ENCODE measurements at places on chromosomes 7 and 10.

DNA sequence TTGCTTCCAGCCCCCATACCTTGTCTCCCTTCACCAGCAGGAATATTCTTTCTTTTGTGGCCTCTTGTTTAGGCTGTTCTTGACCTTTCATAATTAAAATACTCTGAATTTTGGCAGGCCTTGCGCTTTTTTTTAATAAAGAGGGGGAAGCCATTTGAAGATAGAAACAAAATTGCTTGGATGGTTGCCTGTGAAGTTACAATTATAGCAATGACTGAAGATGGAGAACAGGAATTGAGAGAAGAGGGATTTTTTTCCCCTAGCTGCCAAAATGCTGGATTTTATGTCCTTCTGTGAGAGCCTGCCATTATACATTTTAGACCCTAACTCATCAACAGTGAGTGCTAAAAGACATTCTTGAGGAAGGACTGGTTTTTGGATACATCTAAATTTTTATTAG lies 24.8 kb downstream of the FGFBP3 start:
- no peak for DNase-seq

GRCh38 chr10:88374392-88375175 lies 208.5 kb downstream of the RNLS start:
- no peak for DNase-seq

DNA sequence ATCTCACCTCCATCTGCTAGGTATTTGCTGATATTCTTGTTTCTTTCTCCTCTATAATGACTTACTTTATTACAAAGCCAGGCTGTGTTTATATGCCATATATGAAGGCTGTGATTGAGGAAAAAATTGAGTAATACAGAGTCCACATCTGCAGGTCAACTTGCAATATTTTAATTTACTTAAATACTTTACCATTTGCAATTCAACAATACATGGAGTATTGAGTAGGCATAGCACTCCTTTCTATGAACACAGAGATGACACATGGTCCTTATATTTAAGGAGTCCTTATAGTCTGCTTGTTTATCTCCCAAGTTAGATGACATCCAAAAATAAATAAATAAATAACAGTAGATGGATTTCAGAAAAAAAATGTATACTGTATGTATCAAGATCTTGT lies 96.4 kb downstream of the LRRC18 start:
- DNase-seq: no peak

DNA sequence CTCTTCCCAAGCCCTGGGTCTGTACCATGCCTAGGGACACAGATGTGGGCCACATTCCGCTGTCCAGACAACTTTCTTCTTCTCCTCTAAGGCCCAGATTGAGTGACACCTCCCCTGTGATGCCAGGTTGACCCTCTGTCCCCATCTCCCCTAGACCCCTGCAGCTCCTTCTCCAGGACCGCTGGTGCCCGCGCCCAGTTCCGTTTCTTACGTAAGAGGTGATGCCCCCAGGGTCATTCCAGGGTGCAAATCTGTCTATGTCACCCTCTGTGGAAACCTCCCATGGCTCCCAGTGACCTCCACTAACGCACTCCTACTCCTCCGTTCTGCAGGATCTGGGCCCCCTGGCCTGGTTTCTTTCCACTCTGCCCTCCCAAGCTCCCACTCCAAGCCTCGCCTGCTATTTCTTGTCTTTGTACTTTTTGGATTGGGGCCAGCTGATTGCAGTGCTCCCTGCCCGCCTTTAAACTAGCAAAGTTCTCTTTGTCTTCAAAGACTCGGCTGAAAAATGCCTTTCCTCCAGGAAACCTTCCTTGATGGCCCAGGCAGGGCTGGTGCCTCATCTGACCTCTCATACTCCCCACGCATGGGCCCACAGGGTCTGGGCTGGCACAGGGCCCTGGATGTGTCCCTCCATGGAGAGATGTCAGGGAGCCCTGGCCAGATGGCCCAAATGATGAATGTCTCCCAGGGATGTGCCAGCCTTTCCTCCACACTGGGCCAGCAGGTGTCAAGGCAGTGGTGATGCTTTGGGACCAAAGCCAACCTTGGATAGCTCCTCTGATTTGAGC lies 21.3 kb upstream of the ELN start:
- no peak for DNase-seq

GRCh38 chr10:80137920-80138319 lies 5.4 kb downstream of the PLAC9 start:
- no peak for DNase-seq

DNA sequence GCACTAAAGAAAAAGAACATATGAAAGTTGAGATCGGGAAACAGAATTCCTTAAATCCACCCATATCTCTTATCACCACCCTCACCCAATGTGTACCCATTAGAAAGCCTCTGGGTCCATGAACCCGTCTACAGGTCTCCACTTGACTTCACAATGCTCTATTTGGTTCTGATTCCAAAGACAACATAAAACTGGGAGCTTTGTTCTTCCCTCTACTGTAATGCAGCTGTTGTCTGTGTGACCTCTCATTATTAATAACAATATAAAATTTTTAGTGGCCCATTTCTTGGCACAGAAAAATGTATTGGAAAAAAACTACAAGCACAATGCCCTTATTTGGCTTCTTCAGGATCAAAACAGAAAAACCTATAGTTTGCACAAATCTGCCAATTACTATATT lies 30.0 kb downstream of the DOCK4 start:
- no peak for DNase-seq

DNA sequence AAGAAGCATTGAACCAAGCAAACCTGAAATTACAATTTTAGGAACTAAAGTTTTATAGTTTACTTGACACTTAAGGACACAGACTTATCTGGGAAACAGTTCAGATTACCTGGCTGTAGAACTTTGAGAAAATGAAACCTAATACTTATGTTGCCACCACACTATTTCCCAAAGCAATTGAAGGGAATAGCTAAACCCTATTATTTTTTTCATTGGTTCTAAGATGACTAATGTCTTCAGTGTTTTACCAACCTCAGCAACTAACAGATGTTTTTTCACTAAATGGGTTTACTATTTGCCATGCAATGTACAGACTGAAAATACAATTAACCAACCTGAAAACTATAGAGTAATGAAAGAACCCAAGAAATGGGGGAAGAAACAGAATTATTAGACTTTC lies 689.6 kb downstream of the SORCS1 start:
- no peak for DNase-seq

GRCh38 chr7:98565103-98565502 lies 52.0 kb upstream of the NPTX2 start:
- no peak for DNase-seq

DNA sequence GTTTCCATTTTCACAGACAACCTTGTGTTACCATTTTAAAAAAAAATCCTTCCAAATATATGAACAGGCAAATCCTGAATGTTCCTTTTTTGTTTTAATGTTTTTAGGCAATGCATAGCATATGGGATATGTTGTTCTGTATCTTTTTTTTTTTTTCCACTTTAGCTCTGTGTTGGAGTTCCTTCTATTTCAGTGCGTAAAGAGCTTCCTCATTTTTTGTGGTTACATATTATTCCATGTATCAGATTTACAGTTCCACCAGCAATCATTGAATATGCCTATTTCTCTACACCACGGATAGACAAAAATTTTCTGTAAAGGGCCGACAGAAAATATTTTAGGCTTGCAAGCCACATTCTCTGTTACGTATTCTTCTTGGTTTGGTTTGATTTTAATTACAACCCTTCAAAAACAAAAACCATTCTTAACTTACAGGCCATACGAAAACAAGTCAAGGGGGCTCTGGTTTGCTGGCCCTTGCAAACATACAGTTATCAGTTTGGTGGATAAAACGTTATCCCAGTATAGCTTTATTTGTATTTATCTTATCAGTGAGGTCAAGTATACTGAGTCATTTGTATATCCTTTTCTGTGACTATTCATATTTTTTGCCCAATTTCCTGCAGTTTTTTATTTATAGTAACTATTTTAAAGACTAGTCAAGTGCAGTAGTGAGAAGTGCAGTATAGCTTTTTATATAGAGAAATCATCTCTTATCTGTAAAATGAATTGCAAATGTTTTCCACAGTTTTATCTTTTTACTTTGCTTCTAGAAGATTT lies 55.7 kb downstream of the RALA start:
- no peak for DNase-seq

DNA sequence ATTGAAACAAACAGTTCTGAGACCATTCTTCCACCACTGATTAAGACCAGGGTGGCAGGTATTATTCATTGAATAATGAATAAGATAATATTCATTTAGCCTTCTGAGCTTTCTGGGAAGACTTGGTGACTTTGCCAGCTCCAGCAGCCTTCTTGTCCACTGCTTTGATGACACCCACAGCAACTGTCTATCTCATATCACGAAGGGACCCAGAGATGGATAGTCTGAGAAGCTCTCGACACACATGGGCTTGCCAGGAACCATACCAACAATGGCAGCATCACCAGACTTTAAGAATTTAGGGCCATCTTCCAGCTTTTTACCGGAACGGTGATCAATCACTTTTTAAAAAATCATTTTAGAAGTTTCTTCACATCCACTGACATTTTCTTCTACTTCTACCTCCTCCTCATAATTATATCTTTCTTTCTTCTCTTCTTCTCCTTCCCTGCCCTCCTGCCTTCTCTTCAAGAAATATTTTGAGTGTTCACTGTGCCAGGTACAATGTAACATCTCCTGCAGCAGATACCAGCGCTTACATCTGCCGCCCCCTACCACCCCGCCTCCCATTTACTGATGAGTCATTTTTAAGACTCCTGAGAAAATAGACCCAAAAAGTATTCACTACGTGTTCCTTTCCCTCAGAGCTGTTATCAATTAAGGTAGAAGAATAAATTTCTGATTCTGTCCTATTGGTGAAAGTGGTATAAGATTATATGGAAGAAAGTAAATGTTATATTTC lies 101.7 kb downstream of the VTI1A start:
- DNase-seq: no peak

GRCh38 chr10:77602231-77602912 lies 35.2 kb downstream of the KCNMA1 start:
- DNase-seq: no peak

GRCh38 chr10:119829429-119829828 lies 43.2 kb downstream of the MCMBP start:
- DNase-seq: no peak

DNA sequence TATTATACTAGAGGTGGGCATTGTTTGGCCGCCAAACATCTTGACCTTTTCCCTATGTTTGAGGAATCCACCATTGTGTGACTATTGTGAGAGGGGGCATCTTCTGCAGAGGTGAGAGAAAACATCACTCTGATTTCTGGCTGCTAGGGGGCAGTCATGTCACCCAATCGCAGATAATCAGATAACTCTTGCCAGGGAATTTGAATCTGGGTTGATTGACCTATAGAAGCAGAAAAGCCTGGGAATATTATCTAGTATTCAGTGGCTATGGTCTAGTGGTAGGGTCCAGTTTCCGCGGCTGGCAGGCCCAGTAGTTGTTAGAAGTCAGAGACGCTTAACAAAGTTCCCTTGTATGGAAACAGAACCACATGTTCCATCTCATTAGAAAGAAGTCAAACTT lies 808.5 kb downstream of the PHTF2 start:
- no peak for DNase-seq

DNA sequence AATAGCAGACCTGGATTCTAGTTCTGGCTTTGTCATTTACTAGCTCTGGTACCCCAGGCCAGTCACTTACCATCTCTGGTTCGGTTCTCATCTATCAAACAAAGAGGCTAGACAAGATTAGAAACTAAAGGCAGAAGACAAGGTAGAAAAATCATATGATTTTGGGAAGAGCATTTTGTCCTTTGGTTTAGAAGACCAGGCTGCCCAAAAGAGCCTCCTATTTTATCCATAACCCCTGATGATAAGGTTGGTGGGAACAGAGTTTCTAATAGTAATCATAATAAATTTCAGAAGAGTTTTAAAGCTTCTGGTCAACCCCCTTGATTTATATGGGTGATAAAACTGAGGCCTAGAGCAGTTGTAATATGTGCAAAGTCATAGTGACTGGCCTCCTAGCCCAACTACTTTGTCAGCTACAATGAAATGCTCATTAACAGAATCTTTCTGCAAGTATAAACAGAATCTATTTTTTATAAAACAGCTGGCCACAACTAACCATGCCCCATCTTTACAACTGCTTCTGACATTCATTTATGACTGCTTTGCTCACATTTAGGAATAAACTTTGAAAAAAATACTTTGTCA lies 23.4 kb downstream of the COX15 start:
- no peak for DNase-seq

DNA sequence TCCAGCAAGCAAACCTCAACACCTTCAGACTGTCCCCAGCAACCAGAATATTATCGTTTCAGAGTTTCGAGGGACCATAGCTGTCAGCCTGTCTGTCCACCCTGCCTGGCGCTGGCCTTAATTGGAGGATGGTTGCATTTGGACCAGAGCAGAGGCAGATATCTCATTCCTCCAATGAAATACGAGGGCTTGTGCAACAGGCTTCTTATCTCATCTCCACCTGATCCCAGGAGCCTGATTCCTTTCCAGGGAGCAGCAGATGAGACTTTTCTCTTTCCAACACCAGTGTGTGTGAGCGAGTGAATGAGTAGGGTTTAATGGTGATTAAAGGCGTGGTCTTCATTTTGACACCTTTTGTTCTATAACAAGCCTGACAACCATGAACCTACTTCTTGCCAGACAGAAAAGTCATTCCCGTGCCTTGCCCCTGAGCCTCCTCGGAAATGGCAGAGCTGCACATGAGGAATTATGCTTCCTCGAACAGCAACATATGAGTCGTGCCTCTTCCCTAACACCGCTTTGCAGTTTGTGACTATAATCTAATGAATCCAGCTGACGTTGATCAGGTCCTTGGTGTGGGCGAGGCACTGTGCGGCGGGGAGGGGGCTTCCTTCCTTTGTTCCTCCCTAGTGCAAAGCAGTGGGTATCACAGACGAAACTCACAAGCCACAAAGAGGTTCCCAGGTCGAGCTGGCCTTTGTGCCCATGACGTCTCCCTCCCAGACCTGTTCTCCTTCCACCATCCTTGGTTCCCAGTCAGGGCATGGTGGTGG lies 147.4 kb downstream of the CUX1 start:
- no peak for DNase-seq

- DNase-seq: no peak
These were observed 97.3 kb upstream of the MPP7 start for GRCh38 chr10:28400176-28400575.

DNA sequence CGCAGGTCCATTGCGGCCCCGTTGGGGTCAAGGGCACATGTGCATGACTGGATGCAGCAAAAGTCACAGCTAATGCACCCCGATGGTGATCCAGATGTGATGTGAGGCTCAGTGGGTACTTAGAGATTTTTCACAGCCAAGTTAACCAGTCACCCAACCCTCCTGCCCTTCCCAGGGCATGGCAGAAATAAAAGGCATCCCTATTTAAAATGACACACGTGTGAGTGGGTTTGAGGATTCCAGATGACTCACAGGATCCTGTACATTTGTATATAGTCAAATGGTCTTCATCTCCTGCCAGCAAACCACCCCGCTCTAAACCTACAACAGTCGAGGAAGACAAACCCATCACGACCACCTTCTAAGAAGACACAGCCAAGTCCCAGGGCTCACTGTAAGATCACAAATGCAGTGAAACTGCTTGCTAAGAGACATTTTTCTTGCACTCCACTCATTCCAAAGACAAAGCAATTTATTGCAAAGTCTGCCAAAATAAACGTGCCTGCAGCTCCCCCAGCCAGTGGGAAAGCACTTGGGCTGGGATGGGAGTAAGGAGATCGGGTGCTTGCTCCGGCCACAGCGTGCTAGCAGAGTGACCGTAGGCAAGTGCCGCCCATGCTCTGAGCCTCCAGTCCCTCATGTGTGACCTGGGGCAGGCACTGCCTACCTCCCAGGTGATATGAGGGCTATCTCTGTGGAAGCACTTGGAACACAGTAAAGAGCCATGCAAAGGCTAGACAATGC lies 86.6 kb upstream of the MACROH2A2 start:
- no peak for DNase-seq

- DNase-seq: no peak
These were observed 45.5 kb downstream of the UBE2H start for GRCh38 chr7:129907122-129907736.

Data from stimulated activated CD4-positive, alpha-beta T cell treated with anti-CD3 and anti-CD28 coated beads, Interleukin-1b, Interleukin-23, amount 100 ng/mL, for 48 hours (primary cell).